ENCODE measurements at places on chromosomes 6 and 20.

GRCh38 chr6:161486361-161487216 lies 212.7 kb upstream of the AGPAT4 start:
- DNase-seq: no peak

- DNase-seq: no peak
These were observed 88.4 kb downstream of the ID4 start for GRCh38 chr6:19925533-19925932.

DNA sequence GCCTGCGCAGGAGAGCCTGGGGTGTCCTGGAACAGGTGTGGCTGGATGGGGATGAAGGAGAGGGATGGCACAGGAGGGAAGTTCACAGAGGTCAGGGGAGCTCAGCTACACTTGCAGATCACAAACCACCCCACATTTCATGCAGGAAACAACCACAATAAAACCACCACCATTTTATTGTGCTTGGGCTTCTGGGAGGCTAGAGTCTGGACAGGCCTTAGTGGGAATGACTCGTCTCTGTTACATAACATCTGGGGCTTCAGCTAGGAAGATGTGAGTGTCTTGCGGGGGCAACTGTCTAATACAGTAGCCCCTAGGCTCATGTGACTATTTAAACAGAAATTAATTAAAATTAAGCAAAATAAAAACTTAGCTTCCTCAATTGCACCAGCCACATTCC lies 33.4 kb downstream of the SNX5 start:
- DNase-seq: no peak

- no peak for DNase-seq
These were observed 179.0 kb upstream of the FOXA2 start for GRCh38 chr20:22763257-22763906.

DNA sequence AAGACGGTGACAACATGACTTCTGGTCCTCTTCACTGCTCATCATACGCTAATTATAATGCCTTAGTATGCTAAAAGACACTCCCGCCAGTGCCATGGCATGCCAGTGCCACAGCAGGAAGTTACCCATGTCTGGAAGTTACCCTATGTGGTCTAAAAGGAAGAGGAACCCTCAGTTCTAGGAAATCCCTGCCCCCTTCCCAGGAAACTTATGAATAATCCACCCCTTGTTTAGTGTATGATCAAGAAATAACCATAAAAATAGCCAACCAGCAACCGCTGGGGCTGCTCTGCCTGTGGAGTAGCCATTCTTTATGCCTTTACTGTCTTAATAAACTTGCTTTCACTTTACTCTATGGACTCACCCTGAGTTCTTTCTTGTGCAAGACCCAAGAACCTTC lies 15.8 kb upstream of the SERPINB9 start:
- no peak for DNase-seq

DNA sequence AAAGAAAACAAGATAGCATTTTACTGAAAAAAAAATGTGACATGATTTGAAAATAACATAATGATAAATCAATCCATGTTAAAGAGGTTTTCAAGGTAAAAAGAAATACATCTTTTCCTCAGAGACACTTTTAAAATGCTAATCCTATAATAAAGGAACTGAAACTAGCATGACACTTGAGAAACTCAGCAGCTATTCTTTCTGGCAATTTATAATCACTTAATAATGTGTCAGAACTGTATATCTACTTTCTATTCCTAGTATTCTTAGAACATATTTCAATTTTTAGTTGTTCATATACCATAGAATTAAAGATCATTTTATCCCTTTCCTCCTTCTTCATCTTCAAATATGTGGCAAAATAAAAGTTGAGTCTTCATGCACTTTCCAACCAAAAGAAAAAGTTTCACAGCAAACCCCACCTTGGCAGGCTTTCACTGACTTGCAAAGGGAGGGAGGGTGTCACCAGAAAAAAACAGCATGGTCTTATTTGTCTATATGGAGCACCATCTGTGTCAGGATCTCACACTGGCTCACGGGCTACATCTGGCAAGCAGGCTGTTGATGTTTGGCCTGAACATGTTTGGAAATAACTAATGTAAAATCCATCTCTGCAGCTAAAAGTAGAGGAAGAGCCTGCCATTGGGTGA lies 48.5 kb downstream of the FHL5 start:
- no peak for DNase-seq

GRCh38 chr20:15071085-15071808 lies 733.8 kb upstream of the FLRT3 start:
- DNase-seq: no peak

GRCh38 chr6:166950443-166950821 lies 5.9 kb downstream of the RNASET2 start:
- DNase-seq: no peak

- no peak for DNase-seq
These were observed 804.1 kb upstream of the CITED2 start for GRCh38 chr6:140178520-140178919.

DNA sequence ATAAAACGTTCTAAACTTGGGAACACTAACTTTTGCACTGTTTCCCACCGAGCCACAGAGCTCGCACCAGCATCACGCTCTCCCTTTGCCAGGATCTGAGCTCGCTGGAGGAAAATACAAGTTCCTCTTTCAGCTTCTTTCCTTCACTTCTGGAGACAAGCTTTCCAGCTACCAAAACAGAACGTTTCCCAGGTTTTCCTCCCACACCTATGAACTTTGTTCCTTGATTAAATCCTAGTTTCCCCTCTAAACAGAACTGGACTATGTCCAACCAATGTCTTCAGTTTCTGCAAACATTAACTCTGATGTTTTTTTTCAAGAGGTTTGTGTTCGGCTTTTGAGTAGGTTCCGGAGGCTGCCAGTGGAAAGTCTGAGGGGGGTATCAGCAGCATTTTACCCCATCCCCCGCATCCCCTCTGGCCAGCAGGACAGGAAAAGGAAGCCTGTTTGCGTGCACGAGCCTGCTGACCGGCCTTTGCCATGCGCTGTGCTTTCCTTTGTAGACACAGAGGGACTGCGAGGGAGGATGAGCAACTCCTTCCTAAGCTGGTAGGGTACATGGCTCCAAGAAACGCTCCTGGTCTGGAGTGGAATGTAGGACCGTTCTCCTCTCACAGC lies 135.5 kb downstream of the LY86 start:
- no peak for DNase-seq

DNA sequence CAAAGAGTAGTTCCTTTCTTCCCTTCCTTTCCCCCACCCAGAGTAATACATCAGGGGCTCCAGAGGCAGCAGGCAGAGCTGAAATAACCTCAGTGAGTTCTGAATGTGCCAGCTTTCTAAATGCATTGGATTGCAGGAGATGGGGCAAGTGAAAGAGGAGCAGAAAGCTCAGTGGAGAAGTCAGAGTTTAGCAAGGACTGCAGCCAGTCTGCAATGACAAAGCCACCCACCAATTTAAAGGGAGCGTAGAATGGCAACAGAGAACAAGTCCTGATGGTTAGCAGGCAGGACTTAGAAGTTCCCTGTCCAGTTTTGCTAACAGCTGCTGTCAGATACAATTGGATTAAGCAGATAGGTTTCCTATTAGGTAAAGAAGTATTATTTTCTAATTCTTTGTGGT lies 203.4 kb upstream of the RIN2 start:
- DNase-seq: no peak

DNA sequence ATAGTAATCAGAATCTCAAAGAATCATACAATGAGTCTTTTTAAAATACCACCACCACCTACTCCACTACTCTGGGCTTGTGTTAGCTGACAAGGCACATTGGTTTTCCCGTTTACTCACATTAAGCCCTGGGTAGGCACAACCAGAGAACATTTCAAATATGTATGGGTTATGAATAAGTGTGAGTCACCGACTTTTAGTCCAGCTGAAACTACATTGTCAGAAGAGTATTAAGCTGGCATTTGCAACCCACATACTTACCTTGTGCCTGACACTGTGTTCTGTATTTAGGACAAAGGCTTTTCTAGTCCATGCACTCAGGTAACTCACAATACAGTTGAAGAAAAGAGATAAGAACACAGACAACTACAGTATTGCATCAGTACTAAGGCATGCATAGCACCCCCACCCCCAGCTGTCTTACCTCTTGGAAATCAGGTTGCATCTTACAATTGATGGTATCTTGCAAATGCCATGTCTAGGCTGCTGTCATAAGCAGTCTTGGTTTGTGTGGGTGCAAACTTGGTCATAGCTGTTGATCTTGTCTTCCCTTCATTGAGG lies 40.3 kb upstream of the AHI1 start:
- DNase-seq: no peak

DNA sequence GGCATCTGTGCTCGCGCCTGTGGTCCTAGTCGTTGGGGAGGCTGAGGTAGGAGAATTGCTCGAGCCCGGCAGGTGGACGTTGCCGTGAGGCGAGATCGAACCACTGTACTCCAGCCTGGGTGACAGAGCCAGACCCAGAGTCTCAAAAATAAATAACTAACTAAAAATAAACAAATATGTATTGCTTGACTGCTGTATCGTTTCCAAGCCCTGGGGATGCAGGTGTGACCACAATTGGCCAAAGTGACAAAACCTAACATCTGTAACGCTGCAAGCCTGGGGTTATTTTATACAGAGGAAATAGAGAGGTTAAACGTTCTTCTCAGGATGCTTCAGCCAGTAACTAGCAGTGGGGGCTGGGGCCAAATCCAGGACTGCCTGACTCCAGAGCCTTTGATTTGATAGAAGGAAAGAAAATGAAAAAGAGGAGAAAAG lies 1.9 kb upstream of the SRSF3 start:
- DNase-seq: no peak

DNA sequence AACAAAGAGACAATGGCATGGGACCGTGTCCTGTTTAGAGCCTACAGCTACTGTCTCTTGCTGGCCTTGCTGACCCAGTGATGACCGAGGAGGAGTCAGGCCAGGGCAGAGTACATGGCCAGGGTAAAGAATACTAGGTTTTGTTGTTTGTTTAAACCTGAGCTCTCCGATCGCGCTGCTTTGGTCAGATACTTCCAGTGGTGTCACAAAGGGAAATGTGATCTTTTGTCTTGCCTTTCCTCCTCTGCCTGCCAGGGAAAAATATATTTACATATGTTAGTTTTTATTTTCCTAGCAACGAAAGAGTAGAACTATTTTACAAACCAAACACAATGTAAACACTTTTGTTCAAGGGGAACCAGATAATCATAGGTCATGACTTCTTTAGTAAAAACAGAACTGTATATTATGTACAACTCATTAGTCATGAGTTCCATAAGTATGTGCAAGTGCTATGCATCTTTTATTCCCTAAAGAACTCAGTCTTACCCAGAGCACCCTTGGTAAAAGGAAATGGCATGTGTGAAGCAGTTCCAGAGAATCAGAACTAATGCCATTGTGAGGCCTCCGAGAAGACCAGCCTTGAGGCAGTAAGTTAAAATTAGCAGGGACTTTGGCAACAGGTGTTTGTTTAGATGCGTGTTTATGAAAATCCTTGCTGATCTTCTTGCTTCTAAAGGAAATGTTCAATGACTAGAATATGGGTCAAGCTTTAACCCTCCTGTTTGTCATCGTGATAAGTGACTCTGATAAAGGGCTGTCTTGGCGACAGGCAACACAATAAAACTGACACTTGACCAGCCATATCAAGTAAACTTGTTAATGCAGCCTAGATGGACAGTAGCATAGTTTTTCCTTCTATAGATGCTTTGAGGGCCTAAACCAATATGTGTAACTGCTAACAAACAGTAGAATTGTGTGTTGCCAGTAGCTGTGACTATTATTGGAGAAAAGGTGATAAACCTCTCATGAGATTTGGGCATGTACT lies 204.6 kb downstream of the NKAIN2 start:
- no peak for DNase-seq

DNA sequence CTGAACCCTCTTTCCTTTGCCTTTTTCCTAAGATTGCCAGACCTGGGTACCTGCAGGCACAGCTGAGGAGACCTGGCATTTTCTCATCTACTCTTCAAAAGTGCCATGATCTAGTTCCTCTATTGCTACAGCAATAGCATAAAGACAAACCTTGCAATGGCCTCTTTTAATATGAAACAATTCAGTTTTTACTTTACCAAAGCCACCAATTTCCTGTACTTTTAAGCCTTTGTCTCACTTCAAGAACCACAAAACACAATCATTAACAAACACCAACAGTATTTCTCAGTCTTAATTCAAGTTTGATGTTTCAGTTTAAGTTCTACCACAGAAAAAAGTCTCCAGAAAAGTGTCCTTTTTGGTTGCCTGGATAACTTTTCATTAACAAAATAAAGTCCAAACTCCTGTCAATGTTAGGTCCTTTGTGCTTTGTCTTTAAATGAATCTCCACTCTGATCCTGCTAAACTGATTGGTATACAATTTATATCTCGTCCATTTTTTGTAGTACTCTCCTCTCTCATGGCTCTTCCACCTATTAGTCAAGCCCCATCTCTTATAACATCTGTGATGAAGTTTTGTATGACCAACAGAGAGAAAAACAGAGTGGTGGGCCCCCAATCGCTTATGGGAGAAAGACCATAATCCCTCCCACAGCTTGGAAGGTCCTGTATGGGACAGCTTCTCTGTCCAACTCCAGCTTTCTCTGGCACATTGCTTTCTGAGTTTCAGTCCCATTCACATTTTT lies 50.5 kb upstream of the THEMIS start:
- DNase-seq: no peak

GRCh38 chr6:145600299-145600698 lies 135.0 kb downstream of the EPM2A start:
- DNase-seq: no peak

- DNase-seq: no peak
These were observed 136.2 kb downstream of the BMP7 start for GRCh38 chr20:57130160-57130772.

DNA sequence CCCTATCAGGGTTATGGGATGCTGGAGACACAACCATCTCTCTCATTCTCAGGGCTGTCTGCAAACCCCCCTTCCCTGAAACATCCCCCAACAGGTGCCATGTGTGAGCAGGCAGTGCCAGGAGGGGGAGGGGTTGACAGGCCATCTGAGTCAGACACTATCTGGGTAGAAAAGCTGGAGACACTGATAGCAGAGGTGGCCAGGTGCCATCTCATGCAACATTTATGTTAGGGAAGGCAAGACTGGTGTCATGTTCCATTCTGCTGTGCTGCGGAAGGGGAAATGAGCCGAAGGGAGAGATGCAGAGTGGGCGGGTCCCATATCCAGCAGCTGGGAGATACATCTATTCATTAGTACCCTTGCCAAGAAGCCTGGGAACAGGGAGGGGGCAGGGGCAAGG lies 3.5 kb downstream of the LHFPL5 start:
- no peak for DNase-seq

DNA sequence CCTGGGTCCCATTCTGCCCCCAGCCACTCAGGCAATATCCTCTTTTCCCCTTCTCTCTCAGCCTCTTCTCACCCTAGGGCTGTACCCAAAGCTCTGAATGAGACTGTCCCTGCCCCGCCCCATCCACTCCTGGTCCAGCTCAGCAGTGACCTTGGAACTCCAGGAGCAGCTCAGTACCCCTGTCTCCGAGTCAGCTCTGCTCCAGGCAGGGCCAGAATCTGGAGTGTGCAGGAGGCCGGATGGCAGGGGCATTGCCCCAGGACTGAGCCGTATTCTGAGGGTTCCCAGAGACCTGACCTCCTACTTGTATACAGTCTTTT lies 2.0 kb upstream of the RAET1G start:
- no peak for DNase-seq

All from anterior cingulate cortex (tissue), 58 donors.